ENCODE measurements at places on chromosomes 5 and 9.

GRCh38 chr5:912280-913091 lies 19.8 kb downstream of the TRIP13 start:
- DNase-seq, result peak; percentile 41

- DNase-seq, result no peak
These were observed 205.7 kb upstream of the RIOK2 start for GRCh38 chr5:97388794-97389193.

GRCh38 chr9:88418715-88419540 lies 30.7 kb downstream of the SPIN1 start:
- DNase-seq, result no peak

- no peak for DNase-seq
These were observed 25.1 kb upstream of the CARTPT start for GRCh38 chr5:71693828-71694427.

GRCh38 chr9:96413302-96414221 lies 4.6 kb downstream of the ZNF367 start:
- DNase-seq, result no peak

GRCh38 chr9:109993250-109993978 lies 213.4 kb downstream of the PALM2AKAP2 start:
- DNase-seq, result no peak

DNA sequence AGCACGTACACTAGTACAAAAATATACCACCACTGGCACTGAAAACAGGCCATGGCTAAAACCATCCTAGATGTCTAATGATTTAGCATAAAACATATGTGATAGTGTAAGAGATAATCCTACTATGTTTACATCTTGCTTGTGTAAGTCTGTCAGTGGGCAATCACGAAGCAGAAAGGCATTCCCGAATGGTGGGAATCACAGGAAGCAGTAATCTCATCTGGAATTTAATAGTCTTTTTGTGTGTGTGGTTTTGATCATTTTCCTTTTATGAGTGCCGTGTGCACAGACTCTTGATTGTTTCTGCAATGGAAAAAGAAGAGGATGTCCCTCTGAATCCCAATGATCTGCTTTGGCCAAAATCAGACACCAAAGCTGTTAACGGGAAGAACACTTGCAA lies 200.5 kb downstream of the EBF1 start:
- DNase-seq, result no peak

DNA sequence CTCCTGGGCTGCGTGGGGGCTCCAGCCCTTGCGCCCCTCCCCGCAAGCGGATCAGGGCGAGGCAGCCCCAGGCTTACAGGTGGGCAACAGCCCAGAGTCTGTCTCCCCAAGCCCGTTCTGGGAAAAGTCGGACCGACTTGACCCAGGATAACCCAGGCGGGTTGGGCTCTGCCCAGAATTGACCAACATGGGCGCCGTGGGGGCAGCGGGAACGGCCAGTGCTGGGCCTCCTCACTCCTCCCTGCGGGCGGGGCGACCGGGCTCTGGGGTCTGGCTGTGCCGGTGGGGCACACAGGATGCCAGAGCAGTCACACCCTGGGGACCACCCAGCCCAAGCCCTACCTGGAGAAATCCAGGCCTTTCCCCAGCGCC lies 15.3 kb upstream of the SYNPO start:
- DNase-seq, result no peak

DNA sequence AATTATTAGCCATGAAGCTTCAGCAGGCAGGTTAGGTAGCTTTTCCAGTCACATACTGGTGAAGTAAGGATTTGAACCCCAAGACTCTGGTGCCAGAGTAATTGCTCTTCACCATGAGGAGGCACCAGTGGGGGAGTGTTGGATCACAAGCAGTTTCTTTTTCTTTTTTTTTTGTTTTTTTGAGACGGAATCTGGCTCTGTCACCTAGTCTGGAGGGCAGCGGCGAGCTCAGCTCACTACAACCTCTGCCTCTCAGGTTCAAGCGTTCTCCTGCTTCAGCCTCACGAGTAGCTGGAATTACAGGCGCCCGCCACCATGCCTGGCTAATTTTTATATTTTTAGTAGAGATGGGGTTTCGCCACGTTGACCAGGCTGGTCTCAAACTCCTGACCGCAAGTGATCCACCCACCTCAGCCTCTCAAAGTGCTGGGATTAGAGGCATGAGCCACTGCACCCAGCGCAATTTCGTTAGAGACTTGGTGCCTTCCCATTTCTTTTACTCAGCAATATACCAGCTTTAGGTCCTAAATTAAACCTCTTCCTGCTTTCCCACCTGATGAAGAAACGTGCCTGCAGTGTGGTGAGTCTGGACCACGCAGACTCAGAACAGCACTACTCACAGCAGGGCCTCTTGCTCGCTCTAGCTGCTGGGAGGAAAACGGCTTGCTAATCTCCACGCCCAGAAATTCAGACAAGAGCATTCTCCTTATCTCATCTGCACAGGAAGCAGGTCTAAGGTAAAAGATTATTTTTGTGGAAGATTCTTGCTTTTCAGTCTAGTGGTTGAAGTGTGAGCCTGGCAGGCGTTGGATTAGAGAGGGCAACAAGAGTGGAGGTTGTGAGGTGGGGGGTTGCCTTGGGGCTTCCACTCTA lies at the start of gene S100Z:
Gene S100Z, plus strand, starts transcription at position 596 of the 873 bp plus-strand sequence. CDS start 25,346 bp downstream, outside the sequence.
- DNase-seq, result peak; percentile 19

DNA sequence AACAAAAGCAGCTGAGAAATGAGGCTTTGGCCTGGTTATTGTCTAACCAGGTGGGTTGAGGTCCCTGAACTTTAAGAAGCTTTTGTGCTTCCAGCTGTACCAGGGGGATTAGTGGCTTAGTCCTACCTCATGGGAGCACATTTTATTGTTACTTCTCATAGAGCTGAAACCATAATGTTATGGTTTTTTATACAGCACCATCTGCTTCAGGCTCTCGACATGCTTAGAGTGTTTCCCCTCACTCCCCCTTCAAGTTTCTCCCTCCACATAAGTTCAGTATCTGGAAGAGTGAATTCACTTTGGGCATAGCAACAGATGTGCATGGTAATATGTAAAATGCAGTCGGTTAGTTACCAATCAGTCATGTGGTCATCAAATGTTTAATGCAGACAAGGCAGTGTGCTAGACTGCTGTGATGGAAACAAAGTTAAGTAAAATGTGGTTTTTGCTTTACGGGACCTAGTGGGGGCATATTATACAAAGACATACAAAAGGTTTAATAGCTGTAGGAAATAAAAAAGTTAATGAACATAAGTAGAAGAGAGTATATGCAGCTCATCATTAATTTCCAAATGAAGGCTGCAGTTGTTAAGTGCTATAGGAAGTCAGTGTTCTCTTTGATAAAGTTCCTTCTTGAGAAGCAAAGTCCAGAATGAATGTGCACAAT lies 95.9 kb upstream of the SPRY4 start:
- DNase-seq, result no peak

DNA sequence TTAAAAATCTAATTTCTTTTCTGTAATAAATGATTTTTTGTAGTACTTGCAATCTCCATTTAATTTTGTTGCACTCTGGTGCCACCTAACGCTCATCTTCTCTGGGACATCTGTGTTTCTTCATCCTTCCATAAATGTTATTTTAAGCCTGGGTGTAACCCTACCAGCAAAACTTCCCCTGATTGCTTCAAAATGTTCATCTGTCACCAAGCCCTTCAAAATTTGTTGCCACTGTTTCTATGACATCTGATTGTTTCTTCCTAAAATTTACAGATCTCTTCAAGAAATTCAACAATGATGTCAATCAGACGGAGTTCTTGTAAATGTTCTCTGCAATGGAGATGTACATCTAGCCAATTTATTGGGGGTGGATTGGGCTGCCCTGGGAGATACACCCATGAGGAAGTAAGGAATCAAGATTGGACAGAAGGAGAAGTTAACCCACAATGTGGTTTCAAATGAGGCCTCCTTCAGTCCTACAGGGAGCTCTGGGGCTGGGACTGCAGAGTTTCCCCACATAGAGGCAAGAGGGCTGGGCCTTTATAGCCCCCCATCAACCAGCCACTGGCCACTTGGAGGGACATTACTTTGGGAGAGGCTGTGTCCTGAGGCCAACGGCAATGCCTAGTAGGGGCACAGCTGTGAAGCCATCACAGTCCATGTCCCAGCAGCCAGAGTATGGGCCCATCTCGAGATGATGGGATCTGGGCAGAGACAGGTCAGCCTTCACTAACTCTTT lies 23.3 kb downstream of the MCTP1 start:
- no peak for DNase-seq

DNA sequence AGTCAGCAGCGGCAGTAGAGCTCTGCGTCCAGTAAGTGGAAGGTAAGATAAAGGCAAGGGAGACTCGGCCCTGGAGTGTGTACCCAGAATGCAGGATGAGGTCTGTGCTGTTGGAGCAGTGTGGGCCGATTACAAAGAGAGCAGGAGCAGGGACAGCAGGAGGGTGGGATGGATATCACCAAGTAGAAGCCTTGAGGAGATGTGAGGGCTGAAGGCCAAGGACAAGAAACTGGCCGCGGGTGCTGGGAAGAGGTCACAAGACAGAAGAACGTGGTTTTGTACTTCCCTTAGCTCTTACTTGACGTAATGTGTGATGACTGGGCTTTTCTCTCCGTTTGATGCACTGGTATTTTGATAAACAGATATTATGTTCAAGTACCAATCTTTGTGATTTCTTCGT lies 43.7 kb downstream of the OR2V1 start:
- DNase-seq, result no peak

GRCh38 chr5:59178071-59178470 lies 595.2 kb downstream of the RAB3C start:
- DNase-seq, result no peak

DNA sequence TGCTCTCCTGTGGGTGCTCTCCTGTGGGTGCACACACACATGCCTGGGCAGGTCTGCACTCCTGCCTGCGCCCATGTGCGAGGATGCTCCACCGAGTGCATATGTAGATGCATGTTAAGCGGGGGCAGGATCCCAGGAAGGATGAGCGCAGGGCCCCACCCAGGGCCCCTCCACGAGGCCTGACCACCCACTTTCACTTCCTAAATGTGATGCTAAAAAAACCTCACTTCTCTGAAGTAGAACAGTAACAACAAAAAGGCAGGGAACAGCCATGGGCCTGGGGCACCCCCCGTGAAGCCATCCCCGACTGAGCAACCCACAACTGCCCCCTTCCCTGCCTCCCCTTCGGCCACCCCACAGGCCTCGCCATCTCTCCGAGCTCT lies 48.2 kb upstream of the SARDH start:
- no peak for DNase-seq

DNA sequence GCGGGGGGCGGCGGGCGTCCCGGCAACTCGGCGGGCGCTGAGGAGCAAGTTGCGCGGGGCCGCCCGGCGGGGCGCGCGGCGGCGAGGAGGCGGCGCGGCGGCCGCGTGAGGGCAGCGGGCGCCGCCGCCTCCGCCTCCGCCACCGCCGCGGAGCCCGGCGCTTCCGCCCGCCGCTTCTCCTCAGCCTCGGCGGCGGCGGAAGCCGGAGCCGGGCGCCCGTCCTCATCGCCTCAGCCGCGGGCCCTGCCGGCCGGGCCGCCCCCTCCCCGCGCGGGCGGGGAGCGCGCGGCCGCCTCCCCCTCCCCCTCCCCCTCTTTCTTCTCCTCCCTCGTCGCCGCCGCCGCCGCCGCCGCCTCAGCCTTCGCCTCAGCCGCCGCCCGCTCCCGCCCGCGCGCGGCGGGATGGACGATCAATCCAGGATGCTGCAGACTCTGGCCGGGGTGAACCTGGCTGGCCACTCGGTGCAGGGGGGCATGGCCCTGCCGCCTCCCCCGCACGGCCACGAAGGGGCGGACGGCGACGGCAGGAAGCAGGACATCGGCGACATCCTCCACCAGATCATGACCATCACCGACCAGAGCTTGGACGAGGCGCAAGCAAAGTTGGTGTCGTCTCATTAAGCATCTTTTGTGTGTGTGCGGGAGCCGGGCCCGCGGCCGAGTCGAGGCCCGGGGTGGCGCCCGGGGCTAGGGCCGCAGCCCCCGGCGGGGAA lies at the start of gene PBX3:
Gene PBX3, plus strand, starts transcription at position 321 of the 712 bp plus-strand sequence.
- DNase-seq, result peak; percentile 45

- DNase-seq, result no peak
These were observed 28.8 kb upstream of the SMARCA2 start for GRCh38 chr9:1986341-1986740.

DNA sequence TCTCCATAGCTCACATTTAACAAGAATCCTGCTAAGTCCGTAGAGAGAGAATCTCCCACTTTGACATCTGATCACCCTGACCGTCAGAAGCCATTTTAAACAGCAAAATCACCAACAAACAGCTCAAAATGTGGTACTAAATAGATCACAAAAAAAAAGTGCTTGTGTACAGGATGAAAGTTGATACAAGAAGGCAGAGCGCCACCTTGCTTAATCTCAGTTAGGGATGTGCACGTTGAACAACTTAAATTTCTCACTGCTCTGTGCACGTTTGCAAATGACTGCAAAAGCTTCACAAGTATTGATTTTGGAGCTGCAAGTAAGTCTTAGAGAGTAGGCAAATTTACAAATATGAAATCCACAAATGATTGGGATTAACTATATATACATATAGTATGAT lies 63.1 kb upstream of the NREP start:
- DNase-seq, result no peak

Measured in stimulated activated CD4-positive, alpha-beta T cell treated with anti-CD3 and anti-CD28 coated beads, Interleukin-12 subunit alpha, Interleukin-12 subunit beta, amount 100 ng/mL, for 4 hours (primary cell).